Stimulated activated CD4-positive, alpha-beta T cell treated with anti-CD3 and anti-CD28 coated beads, Interleukin-15, amount 100 ng/mL, for 48 hours (primary cell): ENCODE measurements at places on chromosomes 3 and 15.

- DNase-seq: no peak
Measured at GRCh38 chr3:171160325-171160724, 133.8 kb upstream of the SLC2A2 start.

GRCh38 chr3:38318766-38319671 is 27.6 kb upstream of the XYLB start:
- DNase-seq: no peak

GRCh38 chr3:152496716-152497115 is 228.0 kb downstream of the MBNL1 start:
- no peak for DNase-seq

- DNase-seq: no peak
Measured at GRCh38 chr3:42079701-42080452, 11.3 kb upstream of the TRAK1 start.

- peak; percentile 94 for DNase-seq
Measured at GRCh38 chr15:80058851-80059785, at the start of gene ZFAND6. ZFAND6 (plus strand) TSS chr15:80059676; CDS start chr15:80120345, 60,669 bp downstream.
